ENCODE measurements at places on chromosomes 3 and 15.
A peak's percentile ranks its signal among the peaks of the same experiment; 100 is the strongest.

- DNase-seq = peak; percentile 9
These were observed 43.6 kb downstream of the NMNAT3 start for GRCh38 chr3:139634111-139634635.

DNA sequence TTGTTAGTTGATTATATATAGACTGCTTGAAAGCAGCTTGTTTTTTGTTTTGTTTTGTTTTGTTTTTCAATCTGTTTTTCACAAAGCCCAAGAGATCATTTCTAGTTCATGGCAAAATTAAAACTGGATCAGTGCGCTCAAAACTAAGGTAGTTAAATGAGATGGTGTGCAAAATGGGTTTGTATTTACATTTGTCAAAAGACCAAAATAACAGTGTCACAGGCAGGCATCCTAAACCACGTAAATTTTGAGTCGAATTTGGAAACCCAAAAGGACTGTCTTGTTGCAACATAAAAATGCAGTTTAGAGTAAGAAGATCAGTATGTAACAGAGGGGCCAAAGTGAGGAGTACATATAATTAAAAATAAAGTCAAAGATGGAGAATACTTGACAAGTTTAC, 2.4 kb downstream of the DMXL2 start:
- DNase-seq = no peak

- no peak for DNase-seq
These were observed 8.4 kb upstream of the ANP32A start for GRCh38 chr15:68829068-68829467.

- no peak for DNase-seq
These were observed 273.5 kb upstream of the CCDC54 start for GRCh38 chr3:107103786-107104185.

DNA sequence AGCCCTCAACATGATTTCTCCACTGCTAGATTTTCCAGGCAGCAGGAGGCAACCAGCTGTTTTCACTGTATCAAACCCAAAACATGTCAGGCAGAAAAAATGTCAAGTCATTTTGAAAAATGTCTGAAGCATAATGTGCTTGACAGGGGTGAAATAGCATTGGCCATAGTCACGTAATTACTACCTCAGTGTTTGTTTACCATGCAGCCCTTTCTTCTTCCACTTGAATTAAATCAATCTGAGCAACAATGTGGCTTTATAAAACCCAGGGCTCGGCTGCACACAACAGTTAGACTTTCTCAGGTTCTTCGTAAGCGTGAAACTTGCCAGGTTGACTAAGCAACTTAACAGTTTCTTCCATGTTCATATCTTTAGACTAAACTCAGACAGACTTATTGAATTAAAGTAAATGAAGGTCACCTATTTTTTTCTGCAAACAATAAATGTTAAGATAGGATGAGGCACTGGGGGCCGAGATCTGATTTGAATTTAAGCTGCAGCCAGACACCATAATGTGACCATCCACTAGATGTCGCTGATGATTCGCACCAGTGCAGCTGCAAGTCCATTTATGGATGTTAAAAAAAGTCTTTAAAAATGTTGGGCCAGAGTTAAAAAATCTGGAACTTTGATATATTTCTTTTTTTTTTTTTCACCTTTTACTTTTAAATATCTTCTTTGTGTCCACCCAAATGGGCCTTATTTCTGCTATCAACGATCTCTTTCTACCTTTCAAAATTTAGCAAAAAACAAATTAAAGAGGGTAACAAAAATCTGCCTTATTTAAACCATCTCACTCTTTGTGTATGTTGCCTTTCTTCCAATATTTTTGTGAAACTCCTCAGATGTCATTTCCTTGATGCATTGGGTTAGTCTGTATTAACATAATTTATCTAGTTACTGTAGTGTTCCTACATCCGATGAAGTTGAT, 305.9 kb downstream of the CACNA2D3 start:
- peak; percentile 80 for DNase-seq

GRCh38 chr15:72994534-72995177, 57.6 kb upstream of the NEO1 start:
- no peak for DNase-seq

- DNase-seq = peak; percentile 42
These were observed 4.3 kb downstream of the PDIA5 start for GRCh38 chr3:123071146-123071545.

GRCh38 chr3:30702828-30703397, 96.5 kb downstream of the TGFBR2 start:
- DNase-seq = no peak

DNA sequence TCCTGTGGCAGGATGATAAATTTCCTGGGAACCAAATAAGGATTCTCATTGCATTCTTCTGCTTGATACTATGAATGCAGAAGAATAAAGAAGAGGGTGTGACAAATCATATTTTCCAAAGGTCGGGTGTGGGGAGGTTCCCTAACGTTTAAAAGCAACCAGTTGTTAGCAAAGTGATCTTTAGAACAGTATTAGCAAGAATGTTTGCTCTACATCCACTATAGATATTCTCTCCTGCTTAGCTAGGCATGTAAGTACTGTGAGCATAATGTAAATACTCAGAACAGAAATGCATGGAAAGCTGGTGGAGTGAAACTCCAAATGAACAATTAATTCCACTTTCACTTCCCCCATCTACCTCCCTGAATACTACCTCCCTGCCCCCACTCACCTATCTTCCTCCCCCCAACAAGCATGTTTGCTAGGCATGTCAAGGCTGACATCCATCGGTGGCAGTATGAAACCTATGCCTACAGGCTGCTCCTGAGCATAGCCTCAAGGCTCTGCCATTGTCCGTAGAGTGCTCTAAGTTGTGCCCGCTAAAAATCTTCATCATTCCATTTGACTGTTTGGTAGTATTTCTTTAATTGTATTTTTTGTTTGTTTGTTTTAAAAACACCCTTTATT, 329.7 kb downstream of the TIGIT start:
- DNase-seq = no peak

GRCh38 chr15:69636169-69636915, 183.7 kb downstream of the RPLP1 start:
- DNase-seq = no peak

GRCh38 chr3:134600685-134601463, 49.9 kb downstream of the KY start:
- DNase-seq = peak; percentile 84

- DNase-seq = peak; percentile 13
These were observed 350.3 kb downstream of the DOCK3 start for GRCh38 chr3:51024765-51025632.

DNA sequence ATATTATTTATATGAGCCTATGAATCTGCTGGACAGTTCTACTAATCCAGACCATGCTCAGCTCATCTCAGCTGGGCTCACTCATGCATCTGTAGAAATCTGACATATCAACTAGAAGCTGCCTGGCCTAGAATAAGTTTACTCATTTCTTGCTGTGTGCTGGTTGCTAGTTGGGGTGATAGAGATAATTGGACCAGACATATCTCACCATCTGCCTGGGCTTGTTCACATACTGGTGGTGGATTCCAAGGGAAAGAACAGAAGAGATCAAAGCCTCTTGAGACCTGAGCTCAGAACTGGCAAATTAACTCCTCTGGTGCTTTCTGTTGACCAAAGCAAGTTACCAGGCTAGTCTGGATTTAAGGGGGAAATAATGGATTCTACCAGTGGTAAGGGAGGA, 109.1 kb downstream of the NSUN3 start:
- no peak for DNase-seq

GRCh38 chr3:170290194-170290593, 67.3 kb upstream of the SKIL start:
- DNase-seq = no peak

GRCh38 chr3:33786565-33787327, 11.7 kb upstream of the PDCD6IP start:
- DNase-seq = no peak

DNA sequence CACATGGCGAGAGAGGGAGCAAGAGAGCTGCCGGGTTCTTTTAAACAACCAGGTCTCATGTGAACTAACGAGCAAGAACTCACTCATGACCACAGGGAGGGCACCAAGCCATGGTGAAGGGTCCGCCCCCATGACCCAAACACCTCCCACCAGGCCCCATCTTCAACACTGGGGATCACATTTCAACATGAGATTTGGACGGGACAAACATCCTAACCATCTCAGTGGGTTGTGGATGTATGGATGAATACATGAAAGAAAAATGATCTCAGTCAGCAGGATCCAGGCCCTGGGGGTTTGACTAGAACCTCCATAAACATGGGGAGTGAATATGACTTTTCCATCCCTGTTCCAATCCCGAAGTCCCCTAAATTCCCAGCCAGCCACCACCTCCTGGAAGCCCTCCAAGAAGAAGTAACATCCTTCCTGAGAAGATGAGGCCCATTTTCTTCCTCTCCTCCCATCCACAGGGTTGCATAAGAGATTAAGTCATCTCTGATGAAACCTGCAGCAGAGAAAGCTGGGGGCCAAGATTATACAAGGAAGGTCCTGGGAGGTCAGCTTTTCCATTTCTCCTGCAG, 9.5 kb downstream of the CAV3 start:
- DNase-seq = no peak

DNA sequence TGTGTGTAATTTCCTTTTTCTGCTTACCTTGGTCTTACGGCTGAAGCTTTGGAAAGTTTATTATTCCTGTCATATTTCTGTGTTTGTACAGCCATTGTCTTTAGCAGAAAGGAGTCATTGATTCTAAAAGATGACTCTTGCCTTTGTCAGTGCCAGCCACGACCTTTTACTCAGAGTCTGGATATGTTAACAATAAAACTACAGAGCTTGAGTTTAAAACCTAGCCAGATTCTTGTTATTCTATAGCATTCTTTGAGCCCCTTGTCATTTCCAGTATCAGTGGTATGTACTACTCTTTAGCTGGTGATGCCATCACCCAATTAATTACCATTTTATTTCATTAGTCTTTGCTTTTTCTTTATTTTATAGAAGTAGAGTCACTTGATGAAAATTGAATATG, 142.4 kb downstream of the TCF12 start:
- DNase-seq = no peak

DNA sequence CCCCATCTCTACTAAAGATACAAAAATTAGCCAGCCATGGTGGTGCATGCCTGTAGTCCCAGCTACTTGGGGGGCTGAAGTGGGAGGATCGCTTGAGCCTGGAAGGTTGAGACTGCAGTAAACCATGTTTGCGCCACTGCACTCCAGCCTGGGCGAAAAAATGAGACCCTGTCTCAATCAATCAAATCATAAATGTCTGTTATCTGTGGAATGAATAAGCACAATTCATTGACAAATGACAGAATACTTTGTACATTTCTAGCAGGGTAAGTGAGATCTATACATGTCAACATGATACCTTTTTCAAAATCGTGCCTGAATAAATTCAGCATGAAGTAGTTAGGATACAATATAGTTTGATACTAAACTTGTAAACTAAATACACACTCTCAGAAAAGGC, 181.2 kb downstream of the FOXP1 start:
- no peak for DNase-seq

DNA sequence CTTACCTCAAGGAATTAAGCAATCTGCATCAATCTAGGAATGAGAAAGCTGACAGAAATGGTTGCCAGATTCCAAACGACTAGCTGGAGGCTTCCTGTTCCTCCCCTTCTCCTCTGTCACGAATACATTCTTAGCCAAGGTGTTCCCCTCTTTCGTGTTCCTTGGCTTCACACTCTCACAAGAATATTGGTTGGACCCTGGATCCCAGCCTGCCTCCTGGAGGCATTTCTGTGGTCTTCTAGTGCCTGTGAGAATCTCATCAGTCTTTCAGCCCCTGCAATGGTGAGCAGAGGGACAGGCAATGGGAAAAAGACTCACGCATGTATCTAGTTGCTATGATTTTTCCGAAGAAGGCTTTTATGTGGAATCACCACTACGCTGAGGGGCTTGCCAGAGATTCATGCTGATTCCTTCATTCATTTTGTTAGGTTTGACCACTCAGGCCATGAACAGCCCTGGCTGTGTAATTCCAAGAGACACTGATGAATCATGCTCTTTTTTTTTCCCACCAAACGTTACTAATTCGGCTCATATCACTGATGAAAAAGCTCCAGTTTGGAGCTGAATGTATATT, 1.6 kb upstream of the P3H2 start:
- DNase-seq = no peak

DNA sequence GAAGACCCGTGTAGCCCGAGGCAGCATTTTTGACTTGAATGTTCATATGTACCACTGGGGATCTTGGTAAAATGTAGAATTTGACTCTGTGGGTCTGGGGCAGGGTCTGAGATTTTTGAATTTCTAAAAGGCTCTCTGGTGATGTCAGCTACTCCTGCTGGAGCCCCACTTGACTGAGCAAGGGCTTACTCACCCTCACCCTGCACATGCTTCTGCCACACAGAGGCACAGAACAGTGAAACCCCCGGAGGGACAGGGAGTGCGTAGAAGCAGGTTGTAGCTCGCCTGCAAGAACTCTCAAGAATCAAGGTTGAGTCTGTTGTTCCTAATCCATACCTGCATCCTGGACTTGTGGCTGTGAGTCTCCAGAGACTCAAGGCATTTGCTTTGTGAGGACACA, 41.1 kb downstream of the SLCO3A1 start:
- no peak for DNase-seq

- DNase-seq = no peak
These were observed 6.9 kb downstream of the CMTM7 start for GRCh38 chr3:32398531-32398930.

- no peak for DNase-seq
These were observed 147.3 kb upstream of the CDIN1 start for GRCh38 chr15:36432161-36432560.

DNA sequence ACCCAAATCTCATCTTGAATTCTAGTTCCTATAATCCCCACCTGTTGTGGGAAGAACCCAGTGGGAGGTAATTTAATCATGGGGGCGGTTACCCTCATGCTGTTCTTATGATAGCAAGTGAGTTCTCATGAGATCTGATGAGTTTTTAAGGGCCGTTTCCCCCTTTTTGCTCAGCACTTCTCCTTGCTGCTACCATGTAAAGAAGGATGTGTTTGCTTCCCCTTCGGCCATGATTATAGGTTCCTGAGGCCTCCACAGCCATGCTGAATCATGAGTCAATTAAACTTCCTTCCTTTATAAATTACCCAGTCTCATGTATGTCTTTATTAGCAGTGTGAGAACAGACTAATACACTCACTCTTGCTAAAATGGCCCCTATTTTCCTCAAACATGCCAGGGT, 374.7 kb downstream of the TUSC7 start:
- no peak for DNase-seq

DNA sequence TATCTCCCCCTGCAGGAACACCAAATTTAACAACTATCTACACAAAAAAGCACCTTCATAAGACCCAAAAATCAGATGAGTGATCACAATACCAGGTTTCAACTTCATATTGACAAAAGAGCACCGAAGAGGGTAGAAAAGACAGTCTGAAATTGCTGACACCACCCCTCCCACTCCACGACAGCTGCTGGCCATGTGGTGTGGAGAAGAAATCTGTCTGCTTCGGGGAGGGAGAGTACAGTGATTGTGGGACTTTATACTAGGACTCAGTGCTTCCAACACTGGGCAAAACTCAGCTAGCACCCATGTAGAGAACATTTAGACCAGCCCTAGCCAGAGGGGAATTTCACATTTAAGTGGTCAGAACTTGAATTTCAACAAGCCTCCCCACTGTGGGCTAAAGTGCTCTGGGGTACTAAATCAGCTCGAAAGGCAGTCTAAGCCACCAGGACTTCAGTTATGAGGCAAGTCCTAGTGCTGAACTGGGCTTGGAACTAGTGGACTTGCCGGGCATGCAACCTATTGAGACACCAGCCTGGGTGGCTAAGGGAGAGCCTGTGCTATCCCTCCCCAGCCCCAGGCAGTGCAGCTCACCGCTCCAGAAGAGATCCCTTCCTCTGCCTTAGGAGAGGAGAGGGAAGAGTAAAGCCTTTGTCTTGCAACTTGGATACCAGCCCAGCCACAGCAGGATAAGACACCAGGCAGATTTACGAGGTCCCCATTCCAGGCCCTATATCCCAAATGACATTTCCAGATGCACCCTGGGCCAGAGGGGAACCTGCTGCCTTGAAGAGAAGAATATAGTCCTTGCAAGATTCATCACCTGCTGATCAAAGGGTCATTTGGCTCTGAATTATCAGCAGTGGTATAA, 44.6 kb upstream of the POU1F1 start:
- DNase-seq = no peak
